Esophagus mucosa (tissue), 1 donor: ENCODE measurements at places on chromosomes 6 and 20. TPM values are rescaled to one million over a fixed set of nuclear protein-coding genes. Genes with fewer than 3 reads are reported as not detected.

- ATAC-seq: no peak
Observed at GRCh38 chr6:56866917-56867522, 87.9 kb upstream of the BEND6 start.

DNA sequence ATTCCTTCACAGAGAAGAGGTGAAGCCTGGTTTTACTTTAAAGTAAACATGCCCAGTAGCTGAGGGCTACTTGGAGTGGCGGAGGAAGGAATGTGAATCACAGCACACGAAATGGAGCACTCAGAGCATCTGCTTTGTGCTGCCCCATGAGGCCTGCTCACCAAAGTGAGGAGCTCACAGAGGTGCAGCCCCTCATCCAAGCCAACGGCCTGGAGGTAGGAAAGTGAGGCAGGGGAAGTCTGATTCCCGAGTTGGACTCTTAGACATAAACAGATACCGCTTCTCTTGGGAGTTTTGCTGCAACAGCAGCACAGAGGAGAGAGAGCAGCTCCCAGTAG lies 3.6 kb downstream of the YTHDF1 start:
- ATAC-seq: no peak

Gene BTN1A1
- not detected for total RNA-seq

DNA sequence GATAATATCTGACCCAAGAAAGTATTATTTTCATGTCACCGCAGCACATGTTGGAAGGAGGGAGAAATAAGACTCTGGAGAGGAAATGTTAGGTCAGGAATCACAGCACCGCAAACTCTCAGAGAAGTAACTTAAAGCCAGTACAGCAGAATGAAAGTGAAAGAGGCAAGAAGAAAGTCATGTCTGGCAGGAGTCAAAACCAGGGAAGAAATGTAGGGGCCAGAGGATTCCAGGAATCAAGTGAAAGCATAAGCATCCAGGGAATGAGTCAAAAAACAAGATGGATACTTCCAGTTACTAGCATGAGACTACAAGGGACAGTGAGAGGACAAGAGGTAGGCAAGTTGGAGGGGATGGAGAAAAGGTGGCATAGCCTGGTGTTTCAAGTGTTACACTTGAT lies 80.4 kb downstream of the AK9 start:
- no peak for ATAC-seq

DNA sequence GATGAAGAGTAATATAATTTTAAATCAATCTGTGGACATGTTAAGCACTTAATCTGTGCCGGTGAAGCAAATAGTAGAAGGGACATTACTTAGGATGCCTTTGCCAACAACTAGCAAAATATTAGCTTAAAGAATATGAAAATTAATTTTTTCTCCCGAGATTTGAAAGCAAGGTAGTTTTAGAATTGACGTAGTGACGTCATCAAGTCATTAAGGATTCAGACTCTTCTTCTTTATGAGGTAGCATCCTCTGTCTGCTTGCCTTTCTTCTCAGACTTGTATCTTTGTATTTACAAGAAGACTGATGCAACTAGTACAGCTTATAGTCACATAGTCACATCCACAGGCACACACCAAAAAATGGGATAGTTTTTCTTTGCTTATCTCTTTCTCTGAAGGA lies 374.4 kb downstream of the MMUT start:
- no peak for ATAC-seq

GRCh38 chr20:20593447-20594170 lies 118.8 kb downstream of the RALGAPA2 start:
- peak; percentile 26 for ATAC-seq

Gene TNFRSF6B
- 4.5 TPM for total RNA-seq

GRCh38 chr6:13924949-13925881 lies at the start of gene RNF182:
Gene RNF182 (plus strand): TSS chr6:13924952. CDS start chr6:13977120, 52,168 bp downstream.
- peak; percentile 73 for ATAC-seq

DNA sequence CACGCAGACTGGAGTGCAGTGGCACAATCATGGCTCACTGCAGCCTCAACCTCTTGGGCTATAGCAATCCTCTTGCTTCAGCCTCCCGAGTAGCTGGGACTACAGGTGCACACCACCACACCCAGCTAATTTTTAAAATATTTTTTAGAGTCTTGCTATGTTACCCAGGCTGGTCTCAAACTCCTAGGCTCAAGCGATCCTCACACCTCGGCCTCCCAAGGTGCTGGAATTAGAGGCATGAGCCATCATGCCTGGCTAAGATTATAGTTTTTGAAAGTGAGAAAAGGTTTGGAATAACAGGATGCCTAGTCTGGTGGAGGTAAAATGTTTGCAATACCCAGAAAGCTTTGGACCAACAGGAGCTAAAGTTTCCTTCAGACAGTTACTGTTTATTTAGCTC lies 23.4 kb downstream of the GCM1 start:
- ATAC-seq: no peak

DNA sequence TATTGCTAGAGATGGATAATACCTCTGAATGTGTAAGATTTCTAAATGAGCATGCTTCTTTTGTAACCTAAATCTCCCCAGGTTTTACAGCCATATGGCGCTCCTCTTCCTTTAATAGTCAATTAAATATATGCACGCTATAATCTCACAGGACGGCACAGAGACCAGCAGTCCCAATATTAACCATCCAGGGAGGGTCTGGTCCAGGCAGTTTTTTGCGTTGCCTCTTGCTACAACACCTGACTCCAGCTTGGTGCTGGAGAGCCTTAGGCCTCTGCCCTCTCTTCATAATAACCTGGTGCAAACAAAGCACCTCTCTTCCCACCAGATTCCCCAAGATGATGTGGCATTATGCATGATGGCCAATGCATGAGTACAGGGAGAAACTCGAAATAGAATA lies 183.4 kb downstream of the LY86 start:
- ATAC-seq: no peak

- no peak for ATAC-seq
Observed at GRCh38 chr6:18154507-18155149, at the start of gene TPMT. Gene TPMT (minus strand): TSS chr6:18155077. CDS start chr6:18149127, 5,950 bp downstream.
